Adrenal gland (tissue), 19 donors: ENCODE measurements at places on chromosomes 13 and 19.

DNA sequence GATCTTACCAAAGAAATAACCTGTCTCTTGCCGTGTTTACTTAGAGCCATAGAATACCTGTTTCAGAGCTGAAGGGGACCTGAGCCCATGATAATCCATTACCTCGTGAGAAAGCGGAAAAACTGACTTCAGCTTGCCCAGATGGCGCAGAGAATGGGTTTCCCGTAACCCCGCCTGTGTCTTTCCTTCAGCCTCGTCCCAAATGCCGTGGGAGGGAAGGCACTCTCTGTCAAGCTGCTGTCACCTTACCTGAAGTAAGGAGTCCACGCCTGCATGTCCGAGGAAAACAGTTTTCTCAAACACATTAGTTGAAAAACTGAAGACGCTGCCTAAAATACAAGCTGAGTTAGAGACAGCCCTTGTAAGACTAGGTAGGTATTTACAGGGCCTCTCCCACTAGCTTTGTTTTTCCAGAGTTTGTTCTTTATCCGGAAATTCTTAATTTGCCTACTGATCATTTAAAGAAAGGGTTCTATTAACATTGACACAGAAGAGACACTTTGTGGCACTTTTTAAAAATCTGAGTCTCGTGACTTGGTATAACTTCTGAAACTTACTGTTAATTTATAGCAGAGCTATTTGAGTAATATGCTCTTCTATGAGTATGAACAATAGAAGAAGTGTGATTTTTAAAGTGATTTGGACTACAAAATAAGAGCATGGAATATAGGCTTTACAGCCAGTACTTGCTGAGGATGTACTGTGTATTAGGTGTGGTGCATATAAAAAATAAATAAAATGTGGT is 1.3 kb upstream of the INTS6 start:
- DNase-seq = peak; percentile 34

DNA sequence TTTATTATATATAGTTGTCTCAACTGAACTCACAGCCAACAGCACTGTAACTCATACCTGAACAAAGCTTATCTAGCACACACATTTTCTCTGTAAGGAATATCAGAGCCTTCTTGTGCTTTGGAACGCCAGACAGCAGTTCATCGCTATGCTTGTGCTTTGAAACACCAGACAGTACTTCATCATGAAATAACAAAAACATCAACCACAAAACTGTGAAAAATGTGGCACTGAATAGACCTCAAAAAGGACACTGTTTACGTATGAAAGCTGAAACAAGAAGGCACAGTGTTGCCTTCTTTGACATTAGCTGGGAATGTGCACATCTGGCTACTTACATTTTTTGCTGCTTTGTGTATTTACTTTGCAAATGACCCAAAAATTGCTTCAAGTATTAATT is 160.2 kb downstream of the PDS5B start:
- DNase-seq = no peak

DNA sequence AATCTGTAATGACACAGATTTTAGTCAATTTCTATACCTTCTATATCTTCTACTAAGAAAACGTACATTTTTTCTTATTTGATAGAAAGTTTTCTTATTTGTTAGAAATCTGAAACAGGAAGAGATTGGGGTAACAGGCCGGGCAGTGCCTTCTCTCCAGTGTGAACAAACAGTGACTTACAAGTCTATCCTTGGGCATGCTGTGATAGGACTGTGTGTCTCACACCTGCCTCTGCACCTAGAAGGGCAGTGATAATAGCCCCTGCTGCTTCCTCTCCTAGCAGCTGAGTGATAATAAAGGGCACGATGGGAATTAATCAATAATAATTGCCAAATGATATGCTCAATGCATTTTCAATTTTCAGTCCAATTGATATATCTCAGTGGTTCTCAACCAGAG is 1.4 kb downstream of the TMEM272 start:
- DNase-seq = no peak

GRCh38 chr19:1730157-1730556 is 23.1 kb upstream of the ONECUT3 start:
- DNase-seq = no peak

DNA sequence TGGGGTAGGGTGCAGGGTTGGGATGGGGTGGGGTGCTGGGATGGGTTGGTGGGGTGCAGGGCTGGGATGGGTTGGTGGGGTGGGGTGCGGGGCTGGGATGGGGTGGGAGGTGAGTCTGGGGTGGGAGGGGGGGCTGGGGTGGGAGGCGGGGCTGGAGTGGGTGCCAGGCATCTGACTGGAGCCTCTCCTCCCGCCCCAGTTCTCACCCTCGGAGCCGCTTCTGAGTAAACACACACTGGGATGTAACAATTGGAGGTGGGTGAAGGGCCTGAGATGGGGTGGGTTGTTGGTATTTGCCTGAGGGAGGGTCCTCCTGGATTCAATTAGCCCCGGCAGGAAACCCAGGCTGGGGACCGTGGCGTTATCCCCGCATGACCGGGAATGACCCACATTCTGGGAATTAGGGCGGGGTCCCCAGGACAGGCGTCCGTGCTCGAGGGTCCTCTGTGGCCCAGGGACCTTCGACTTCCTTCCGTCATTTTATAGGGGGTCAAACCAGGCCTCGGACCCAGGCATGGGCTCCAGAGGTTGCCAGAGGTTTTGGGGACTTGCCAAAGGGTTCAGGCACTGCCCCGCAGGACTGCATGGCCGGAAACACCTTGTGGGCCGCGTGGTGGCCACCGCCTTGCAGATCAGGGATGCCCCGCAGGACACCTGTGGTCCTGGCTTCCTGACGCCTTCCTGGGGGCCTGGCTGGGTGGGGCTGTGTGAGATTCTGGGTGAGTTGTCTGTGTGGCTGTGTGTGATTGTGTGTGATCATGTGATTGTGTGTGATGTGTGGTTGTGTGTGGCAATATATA is 1.4 kb downstream of the TMPRSS9 start:
- DNase-seq = no peak

GRCh38 chr19:49574206-49574755 is 6.1 kb downstream of the NOSIP start:
- no peak for DNase-seq

DNA sequence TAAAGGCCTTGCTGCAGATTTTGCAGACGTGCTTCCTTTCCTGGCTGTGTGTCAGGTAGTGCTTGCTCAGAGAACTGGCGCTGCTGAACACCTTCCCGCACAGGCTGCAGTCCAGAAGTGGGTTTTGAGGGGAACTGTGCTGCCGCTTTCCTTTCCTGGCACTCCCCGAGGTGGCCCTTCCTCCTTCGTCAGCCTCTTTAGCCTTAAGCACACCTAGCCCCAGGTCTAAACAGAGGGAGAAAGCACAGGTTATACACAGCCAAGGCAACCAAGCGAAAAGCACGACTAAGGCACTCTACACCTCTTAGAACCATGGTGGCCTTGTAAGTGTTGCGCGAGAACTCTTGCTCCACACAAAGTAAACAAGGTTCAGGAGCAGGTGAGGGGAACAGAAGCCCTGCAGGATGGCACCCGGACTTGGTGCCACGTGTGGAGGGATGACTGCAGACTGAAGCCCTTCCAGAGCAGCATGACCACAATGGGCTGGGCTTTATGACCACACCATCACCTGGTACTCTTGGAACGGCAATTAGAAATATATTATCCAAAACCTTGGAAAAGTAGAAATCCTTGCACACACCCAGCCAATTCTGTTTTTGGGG is 23.6 kb downstream of the ZNF541 start:
- DNase-seq = no peak

GRCh38 chr13:59446391-59446790 is 717.3 kb downstream of the DIAPH3 start:
- DNase-seq = no peak
